ENCODE measurements at places on chromosomes 3 and 15.

DNA sequence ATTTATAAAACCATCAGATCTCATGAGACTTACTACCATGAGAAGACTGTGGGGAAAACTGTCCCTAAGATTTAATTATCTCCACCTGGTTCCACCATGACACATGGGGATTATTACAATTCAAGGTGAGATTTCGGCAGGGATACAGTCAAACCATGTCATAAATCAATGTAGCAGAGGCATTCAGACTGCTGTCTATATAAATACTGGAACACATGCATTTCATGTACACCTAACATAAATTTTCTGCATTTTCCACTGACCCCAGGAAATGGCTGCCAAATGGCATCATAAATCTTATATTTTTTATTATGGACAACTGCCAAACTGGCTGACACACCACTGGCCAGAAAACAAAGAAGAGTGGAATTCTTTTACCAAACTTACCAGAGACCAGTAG, 755.1 kb upstream of the EPHA6 start:
- no peak for DNase-seq

- DNase-seq = no peak
Measured at GRCh38 chr3:49181351-49181750, 10.0 kb downstream of the KLHDC8B start.

GRCh38 chr3:75254685-75255084, 409.4 kb upstream of the FRG2C start:
- DNase-seq = no peak

DNA sequence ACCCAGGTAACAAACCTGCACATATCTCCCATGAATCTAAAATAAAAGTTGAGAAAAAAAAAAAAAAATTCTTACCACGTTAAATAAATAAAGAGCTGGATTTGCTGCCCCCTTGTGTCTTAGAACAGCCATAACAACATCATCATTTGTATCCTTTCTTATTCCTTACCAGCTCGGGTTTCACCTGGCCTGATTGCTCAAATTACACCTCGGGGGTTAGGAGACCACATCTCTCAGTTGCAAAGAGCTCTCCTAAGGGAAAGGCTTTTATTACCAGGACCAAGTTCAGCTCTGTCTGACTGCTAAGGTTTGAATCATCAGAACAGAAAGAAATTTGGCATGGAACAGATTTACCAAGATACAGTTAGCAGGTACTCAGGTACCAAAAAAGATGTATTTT, 25.8 kb upstream of the RPL39L start:
- no peak for DNase-seq

DNA sequence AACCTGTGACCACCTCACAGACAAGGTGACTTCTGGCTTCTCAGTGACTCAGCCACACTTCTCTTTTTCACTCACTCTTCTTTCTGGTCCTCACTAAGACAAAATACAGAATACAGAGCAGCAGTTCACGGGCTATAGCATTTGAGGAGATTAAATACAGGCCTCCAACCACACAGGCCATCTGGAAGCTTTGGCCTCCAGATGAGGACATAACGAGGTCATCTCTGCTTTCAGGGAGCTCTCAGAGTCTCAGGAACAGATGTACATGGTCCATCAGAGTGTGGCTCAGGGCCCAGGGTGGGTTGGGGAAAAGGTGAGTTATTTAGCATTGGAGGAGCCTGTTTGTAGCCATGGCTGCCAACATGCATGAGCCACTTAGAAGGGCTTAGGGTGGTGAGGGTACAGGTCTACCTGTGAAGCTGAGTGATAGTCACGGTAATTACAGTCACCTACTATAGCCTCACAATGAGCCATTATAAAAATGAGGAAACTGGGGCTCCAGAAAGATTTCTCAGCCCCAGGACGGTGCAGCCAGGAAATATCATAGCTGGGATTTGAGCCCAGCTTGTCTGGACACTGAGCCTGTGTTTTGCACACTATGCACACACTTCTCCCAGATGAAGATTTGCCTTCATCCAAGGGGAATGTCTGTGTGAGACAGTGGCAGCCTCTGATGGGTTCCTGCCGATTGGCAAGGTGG, 159.8 kb upstream of the CTDSPL start:
- DNase-seq = no peak

- no peak for DNase-seq
Measured at GRCh38 chr3:107650788-107651187, 128.0 kb downstream of the BBX start.

DNA sequence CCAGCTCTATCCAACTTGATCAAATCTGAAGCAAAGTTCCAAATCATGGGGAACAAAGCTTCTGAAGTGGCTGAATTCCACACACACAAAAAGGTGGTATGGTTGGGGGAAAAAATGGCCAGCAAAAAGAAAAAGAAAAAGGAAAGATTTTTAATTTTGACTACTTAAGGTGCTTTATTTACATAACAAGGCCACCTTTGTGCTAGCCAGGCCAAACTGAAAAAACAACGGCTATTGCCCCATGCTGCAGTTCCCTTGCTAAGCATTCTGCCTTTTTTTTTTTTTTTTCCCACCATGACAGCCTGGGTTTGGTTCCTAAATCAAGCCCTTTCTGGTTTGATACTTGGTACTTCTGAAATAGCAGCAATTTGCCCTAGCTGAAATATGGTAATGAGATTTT, 66.5 kb upstream of the DAZL start:
- DNase-seq = no peak

- DNase-seq = no peak
Measured at GRCh38 chr3:39202094-39202493, 9.7 kb upstream of the XIRP1 start.

DNA sequence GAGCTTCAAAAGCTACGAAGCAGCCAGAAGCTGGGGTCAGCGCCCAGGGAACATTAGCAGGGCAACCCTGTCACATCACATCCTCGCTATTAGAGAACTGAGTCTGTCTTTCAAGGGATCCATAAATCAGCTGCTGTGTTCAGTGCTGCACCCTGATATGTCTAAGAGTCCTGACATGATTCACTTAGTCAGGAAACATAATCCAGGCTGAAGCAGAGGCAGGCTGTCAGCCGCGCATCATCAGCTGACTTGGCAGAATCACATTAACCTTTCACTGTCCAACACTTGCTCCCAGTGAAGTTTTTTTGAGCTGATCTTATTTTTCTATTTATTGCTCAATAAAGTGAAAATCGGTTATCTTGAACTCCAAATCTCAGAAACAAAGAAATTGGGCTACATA, 23.5 kb downstream of the MYH15 start:
- DNase-seq = no peak

GRCh38 chr15:49179433-49180190, 9.6 kb downstream of the GALK2 start:
- DNase-seq = no peak

DNA sequence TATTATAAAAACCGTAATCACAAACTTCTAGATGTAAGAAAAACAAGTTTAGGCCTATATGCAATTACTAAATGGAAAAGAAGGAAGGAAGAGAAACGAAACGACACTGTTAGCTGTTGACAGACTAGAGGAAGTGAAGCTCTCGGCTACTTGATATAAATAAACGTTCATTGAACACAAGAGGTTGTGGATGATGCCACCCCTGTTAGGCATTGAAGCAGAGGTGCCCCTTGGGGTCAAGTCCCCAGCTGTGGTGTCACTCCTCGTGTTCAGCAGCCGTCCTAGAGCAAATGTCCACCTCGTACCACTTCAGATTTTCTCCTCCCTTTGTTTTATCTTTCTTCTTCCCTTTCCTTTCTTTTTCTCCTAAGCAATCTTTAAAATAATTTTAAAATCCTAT, 146.5 kb upstream of the UBE2E1 start:
- no peak for DNase-seq

GRCh38 chr3:146498002-146498736, 28.8 kb upstream of the PLSCR2 start:
- no peak for DNase-seq

- DNase-seq = no peak
Measured at GRCh38 chr15:76776969-76777368, 128.2 kb downstream of the SCAPER start.

DNA sequence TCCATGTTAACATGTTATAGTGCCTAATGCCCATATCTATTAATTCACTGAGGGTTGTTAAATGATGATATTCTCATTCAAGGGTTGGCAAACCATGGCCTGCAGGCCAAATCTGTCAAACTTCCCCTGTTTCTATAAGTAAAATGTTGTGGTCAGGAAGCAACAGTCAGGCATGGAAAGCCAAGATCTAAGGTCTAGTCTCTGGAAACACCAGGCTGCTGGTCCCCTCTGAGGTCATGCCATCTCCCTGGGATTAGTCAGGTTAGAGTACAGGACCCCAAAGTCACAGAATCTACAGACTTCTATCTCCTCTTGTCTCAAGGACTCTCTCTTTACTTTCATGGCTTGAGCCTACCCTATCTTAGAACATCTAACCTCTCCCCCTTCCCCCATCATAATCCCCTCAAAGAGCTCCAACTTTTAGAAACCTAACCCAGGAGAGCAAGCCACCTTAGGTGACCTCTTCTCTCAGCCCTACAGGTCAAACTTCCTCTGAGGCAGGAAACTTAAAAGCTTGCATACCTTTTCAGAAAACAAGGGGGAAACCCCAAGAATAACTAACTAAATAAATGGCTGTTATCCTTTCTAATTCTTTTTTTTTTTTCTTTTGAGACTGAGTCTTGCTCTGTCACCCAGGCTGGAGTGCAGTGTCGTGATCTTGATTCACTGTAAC, 15.3 kb upstream of the HERC1 start:
- DNase-seq = no peak

- DNase-seq = no peak
Measured at GRCh38 chr15:23897531-23897930, 210.4 kb upstream of the NDN start.

- DNase-seq = no peak
Measured at GRCh38 chr3:31361371-31362273, 171.1 kb upstream of the STT3B start.

GRCh38 chr3:158295771-158296170, 185.9 kb downstream of the RSRC1 start:
- no peak for DNase-seq

GRCh38 chr3:134685929-134686802, 35.3 kb upstream of the KY start:
- no peak for DNase-seq

- DNase-seq = no peak
Measured at GRCh38 chr3:180594631-180595558, 7.1 kb upstream of the TTC14 start.

DNA sequence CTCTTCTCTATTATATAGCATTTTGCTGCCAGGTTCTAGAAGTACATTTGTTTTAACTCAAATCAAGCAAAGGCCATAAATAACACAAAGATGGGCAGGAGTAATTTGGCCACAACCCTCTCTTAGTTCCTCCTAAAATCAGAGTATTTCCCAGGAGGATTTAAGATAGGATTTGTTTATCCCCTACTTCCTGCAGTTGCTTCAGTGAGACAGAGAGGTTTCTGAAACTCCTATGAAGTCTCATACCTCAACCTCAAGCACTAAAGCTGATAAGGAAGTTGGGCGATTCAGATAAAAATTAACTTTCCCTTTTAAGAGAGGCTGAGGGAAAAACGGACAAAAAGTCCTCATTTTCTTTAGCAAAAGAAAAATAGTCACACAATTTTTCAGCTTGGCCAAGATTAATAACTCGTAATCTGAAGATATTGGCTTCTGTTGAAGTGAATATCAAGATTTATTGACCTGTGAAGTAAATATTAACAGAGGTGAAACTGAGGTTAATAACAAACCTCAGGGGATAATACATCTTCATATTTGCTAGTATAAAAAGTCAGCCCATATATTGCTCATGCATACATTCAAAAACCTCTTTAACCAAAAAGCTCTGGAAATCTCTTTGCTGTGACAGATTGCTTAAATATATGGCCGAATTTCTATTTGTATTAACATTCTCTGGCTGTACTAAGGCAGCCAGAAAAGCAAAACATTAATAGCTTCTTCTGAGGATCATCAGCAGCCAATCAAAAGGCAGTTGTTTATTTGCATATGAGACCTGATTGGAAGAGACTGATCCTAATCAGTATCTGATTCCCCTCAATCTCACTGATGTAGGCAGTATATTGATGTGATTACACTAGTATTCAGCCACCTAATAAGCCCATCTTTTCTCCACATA, 90.6 kb upstream of the GADL1 start:
- no peak for DNase-seq

- no peak for DNase-seq
Measured at GRCh38 chr3:46090161-46090591, 62.9 kb upstream of the XCR1 start.

GRCh38 chr3:194632809-194633348, 340 bp downstream of the TMEM44 start:
- peak; percentile 66 for DNase-seq

- DNase-seq = peak; percentile 94
Measured at GRCh38 chr3:49802719-49803464, at the start of gene INKA1. Gene INKA1 (plus strand): TSS chr3:49803261. CDS start chr3:49803393, 132 bp downstream.

DNA sequence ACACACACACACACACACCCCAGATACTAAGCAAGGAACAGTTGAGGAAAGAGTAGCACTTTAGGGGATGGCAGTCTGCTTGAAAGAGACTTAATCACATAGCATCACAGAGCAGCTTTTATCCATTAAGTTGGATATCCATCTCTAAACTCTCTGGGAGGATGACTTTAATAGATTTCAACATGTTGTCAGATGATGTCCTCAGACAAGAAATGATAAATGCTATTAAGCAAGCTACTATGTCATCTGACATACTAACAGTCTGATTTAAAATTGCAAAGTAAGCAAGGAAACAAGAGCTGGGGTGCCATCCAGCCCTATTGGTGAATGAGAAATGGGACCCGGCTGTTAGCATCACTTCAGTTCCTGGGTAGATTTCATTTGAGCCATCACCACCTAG, 136.9 kb downstream of the PLCL2 start:
- DNase-seq = no peak

DNA sequence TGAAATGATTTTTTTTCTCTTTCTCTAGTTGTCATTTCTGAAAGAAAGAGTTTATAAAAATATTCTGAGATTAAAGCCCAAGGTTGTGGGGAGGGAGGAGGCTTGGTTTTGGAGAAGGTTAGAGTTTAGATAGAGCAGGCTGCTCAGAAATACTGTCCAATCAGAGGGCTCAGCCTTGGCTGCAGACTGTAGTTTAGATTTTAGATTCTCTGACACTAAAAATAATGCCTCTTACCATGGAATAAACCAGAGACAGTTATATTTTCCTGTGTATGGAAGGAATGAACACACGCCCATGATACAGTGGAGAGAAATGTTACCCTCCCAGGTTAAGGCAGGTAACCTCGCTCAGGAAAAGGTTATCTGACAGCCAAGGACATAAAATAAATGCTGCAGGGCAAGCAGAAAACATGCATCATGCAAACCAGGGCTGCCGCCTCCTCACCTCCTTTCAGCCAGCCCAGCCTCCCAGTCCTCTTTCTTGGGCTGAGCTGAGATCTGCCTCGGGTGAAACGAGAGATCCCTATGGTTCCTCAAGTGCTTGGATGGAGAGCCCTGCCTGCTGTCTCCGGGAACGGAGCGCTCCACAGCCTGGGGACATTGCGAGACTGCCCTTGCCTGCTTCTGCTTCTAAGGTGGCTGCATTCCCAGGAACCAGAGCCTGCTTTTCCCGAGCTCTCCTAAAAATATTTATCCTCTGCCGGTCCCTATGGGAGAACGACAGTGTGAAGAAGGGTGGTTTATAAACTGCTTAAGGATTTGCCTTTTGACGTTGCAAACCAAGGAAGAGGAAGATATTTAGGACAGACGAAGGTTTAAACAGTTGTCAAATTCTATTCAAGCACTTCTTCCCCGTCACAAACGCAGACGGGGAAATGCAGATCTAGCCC, 848 bp downstream of the NCEH1 start:
- no peak for DNase-seq
